Endothelial cell (in vitro differentiated cells): ENCODE measurements at places on chromosomes 6 and 20.

- no peak for DNase-seq
Measured at GRCh38 chr6:96469312-96469711, 52.3 kb upstream of the UFL1 start.

- DNase-seq = no peak
Measured at GRCh38 chr20:44394702-44395460, 39.4 kb downstream of the HNF4A start.

GRCh38 chr6:47252633-47253032, 57.1 kb downstream of the TNFRSF21 start:
- no peak for DNase-seq

GRCh38 chr6:44133003-44133931, 5.9 kb downstream of the TMEM63B start:
- no peak for DNase-seq

DNA sequence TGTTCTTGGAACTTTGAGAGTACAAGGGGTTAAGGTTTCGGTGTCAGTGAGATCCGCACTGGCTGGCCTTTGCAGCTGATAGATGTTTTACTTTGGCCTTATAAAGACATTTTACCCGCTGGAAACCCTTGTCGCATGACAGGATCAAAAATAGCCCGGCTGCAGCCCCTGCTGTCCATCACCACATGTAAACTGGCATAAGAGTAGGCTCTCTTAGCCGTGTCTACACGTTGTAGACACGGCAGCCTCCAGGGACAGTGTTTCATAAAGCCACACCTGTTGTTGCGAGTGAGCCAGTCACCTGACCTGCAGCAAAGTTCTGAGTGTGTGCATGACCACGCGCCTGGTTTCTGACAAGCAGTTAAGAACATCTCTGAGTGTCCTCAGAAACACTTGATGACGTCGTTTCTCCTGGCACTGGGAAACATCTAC, 8.5 kb downstream of the RBM24 start:
- no peak for DNase-seq

DNA sequence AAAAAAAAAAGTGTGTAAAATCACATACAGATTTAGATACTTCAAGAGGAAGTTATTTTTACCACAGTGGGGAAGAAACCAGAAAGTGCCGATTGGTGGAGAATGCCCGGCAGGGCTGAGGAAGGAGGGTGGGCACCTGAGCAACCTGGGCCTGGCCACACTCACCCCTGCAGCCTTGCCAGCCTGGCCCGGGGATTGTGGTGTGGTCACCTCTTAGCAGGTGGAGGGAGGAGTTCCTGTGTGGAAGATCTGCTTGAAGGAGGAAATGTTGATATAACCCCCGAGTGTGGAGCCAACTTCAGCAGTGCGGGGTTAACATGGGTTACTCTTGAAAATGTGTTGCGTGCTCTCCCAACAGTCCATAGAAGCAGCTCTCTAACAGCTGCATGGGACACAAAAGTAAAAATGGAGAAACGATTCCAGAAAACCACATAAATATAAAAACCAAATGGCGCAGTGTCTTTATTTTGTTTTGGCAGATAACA, 14.7 kb downstream of the UST start:
- no peak for DNase-seq

DNA sequence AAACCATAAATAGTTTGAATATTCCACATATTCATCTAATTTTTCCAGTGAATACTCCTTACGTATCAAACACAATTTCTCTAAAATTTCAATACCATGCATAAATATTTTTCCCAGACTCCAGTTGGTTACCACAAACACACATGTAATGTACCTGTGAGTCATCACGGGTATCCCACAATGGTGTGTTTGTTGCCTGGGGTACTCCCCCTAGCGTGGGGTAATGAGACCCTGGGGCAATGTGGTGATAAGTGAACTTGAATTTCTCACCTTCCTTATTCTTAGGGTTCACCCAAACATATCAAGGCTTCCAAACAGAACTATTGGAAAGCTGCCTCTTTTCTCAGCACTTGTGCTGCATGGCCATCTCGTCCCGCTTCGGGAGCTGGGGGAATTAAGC, 51.0 kb downstream of the STX7 start:
- DNase-seq = no peak

DNA sequence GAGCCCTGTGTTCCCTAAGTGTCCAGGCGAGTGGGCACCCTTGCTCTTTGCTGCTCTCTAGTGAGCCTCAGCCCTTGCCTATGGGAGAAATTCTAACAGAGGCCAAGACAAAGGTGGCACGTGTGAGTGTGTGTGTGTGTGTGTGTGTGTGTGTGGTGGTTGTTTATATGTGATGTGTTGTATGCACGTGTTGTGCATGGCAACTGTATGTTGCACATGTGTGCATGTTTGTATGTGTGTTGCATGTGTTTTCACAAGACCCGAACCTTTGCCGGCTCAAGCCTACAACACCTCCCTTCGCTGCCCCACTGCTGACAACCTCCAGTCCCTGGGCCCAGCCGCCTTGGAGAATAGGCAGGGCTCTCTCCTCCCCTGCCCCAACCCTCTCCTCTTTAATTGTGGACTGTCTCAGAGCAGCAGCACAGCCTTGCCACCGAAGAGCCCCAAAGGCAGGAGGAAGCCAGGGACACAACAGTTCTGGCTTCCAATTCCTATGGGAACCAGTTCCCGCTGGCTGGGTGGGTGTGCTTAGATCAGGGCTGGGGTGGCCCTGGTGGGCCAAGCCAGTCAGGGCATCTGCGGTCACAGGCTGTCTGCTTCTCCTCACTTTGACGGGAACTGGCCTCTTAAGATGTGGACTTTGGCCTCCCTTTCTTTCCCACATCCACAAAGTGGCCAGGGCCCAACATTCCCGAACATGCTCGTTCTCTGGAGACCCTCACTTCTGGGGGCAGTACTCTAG, 2.7 kb downstream of the KCNK16 start:
- no peak for DNase-seq

GRCh38 chr6:68069921-68070710, 565.0 kb upstream of the ADGRB3 start:
- no peak for DNase-seq

DNA sequence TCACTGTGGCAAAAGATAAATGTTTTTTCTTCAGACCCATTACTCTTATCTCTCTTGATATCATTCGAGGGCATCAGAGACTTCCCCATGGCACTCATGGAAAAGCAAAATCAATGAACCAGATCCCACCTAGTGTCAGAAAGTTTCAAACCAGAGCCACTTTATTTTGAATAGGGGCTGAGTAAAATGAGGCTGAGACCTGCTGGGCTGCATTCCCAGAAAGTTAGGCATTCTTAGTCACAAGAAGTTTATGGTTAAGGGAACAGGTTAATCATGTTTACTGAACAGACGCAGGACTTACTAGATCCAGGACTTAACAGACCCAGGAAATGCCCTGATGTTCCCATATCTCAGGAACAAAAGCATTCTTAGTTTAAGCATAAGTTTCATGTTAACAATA, 369.9 kb downstream of the BTBD3 start:
- DNase-seq = no peak

GRCh38 chr6:170224694-170225660, 65.9 kb downstream of the DLL1 start:
- DNase-seq = no peak

GRCh38 chr6:130382872-130383490, 17.2 kb downstream of the TMEM200A start:
- no peak for DNase-seq

DNA sequence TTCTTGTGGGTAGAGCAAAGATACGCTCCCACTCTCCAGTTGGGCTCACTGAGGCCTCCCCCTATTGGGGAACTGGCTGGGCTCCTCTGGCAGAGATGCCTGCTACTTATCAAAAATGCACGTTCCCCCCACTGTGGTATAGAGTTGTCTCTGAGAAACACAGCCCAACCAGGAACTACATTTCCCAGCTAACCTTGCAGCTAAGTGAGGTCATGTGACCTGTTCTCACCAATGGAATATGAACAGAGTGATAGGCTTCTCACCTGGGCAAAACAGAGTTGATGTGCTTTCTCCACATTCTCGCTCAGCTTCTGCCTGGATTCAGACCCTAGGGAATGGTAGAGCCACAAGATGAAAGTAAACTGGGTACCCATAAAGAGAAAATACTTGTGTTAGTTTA, 49.1 kb upstream of the PTPRT start:
- DNase-seq = no peak

- no peak for DNase-seq
Measured at GRCh38 chr6:169345146-169345545, 91.5 kb upstream of the THBS2 start.

- no peak for DNase-seq
Measured at GRCh38 chr6:169190970-169191369, 62.7 kb downstream of the THBS2 start.

- DNase-seq = no peak
Measured at GRCh38 chr20:37702403-37703034, 8.7 kb downstream of the CTNNBL1 start.

- no peak for DNase-seq
Measured at GRCh38 chr6:96184798-96185197, 169.0 kb downstream of the FUT9 start.

DNA sequence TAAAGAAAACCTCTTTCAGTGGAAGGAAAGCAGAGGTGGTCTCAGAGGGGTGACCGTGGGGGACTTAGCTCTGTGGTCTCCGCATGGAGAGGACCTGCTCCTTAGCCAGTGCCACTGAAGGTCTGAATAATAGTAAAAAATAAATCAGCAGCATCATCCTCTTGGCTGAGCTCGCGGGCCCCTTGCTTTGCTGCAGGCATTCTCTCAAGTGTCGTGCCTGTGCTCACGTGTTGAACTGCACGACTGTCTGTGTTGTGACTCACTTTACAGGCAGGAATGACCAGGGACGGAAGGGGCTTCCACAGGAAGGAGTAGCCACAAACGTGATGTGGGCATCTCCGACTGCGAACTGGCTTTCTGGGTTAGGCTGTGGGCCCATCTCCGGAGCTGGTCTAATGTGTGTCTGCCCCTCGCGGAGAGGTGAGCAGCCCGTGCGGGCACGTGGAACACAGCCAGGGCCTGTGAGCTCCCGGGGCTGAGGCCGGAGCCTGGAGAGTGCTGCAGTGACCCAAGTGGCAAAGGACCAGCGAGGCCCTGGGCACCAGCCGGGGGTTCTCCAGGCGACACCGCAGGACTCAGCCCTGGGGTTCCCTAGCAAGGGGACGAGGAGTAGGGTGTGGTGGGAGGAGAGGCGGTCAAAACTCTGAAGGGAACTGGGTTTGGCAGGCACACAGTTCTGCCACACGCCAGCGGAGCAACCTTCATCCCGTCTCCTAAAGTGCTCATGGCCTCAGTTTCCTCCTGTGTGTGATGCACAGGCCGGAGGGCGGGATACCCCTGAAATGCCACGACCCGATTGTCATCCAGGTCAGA, 89.2 kb downstream of the RAMACL start:
- no peak for DNase-seq

GRCh38 chr6:110139052-110139451, 40.4 kb downstream of the WASF1 start:
- no peak for DNase-seq

DNA sequence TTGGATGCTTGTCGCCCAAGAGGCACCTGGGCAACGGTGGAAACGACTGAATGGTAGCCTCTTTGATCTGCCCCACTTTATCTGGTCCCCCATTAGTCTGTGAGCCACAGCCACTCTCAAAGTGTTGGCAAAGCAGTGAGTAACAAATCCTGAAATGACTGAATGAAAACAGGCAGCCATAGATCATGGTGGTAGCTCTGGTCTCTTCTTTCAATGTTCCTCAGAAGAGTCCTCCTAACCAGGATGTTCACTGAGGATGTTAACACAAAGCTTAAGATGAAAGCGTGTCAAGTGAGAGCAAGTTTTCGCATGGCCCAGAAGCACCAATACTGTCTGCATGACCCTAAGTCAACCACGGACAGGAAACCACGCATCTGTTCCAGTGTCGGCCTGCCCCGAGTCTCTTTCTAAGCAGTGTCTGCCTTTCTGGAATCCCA, 107.3 kb downstream of the IRF4 start:
- no peak for DNase-seq

GRCh38 chr20:64067733-64068307, 4.8 kb downstream of the TCEA2 start:
- DNase-seq = no peak

GRCh38 chr6:120590611-120591010, 743.7 kb downstream of the TBC1D32 start:
- no peak for DNase-seq

GRCh38 chr20:23344336-23344735, 6.3 kb upstream of the NXT1 start:
- no peak for DNase-seq

- DNase-seq = no peak
Measured at GRCh38 chr6:160427312-160428068, 79.3 kb downstream of the SLC22A3 start.

GRCh38 chr20:24492031-24492607, 22.7 kb downstream of the SYNDIG1 start:
- DNase-seq = no peak

- no peak for DNase-seq
Measured at GRCh38 chr20:48558906-48559305, 268.9 kb downstream of the PREX1 start.

GRCh38 chr20:3760655-3761348, 6.8 kb downstream of the ADISSP start:
- no peak for DNase-seq

DNA sequence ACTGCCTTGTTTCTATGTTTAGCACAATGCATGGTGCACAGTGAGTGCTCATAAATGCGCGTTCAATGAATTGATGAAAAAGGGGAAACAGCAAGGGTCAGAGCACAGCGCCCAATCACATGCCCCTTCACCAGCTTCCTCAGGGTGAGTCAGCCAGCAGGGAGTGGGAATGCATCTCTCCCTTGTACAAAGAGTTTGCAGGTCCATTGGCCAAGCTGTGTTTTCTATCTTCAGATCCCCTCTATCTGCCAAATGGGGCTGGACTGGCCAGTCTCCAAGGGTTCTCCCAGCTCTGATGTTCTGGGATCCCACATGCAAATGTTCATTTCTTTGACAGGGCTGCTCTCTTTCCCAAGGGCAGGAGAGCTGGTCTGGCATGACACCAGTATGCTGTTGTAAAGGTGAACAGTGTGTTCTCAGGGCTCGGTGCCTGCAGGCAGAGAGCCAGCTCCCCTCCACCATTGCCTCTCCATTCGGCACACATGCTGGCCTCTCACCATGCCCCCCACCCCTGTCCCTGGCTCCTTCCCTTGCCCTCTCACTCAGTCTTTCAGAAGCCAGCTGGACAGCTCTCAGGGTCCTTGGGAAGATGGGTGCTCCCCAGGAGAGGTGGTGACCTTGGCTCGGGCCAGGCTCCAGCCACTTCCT, 25.0 kb downstream of the ANGPT4 start:
- no peak for DNase-seq

DNA sequence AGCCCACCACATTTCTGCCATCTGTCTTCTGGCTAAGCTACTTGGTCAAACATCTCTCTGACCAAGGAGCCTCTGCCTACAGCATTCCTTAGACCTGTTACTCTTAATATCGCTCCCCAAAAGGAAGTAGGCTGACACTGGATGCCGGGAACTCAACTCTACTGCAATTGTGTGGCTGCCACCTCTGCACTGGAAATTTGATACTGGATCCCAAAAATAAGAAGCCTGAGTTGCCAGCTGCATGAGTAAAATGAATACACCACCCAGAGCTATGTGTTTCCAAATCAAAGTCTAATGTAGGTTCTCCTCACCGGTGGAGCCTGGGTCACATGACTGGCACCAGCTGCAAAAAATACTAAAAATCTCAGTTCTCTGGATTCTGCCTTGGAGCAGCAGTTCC, 36.9 kb downstream of the UNC5CL start:
- no peak for DNase-seq

GRCh38 chr20:33442136-33443005, 1.2 kb downstream of the SNTA1 start:
- DNase-seq = no peak

GRCh38 chr6:130715058-130715457, 112.1 kb upstream of the SMLR1 start:
- DNase-seq = no peak

GRCh38 chr6:56816370-56816769, 138.5 kb upstream of the BEND6 start:
- DNase-seq = no peak

GRCh38 chr20:62745279-62745951, 36.8 kb downstream of the NTSR1 start:
- DNase-seq = no peak
